Left hindlimb (tissue), 1 donor: ENCODE measurements at places on chromosomes 12 and 14.

DNA sequence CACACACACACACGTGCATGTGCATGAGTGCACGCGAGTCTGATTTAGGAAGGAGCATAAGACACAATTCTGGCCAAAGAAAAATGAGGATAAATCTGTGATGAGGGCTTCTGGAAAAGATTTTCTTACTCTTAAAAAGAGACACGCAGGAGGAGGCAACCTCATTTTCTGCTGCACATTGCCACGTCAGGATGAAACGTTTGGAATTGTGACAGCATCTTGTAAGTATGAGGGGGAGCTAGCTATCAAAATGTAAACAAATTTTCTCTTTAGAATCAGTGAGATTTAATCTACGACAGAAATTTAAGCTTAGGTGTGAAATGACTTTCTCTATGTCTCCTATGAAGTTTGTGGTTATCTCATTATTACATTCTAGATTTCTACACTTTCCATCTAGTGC lies 31.1 kb upstream of the NUBPL start:
- DNase-seq: no peak

DNA sequence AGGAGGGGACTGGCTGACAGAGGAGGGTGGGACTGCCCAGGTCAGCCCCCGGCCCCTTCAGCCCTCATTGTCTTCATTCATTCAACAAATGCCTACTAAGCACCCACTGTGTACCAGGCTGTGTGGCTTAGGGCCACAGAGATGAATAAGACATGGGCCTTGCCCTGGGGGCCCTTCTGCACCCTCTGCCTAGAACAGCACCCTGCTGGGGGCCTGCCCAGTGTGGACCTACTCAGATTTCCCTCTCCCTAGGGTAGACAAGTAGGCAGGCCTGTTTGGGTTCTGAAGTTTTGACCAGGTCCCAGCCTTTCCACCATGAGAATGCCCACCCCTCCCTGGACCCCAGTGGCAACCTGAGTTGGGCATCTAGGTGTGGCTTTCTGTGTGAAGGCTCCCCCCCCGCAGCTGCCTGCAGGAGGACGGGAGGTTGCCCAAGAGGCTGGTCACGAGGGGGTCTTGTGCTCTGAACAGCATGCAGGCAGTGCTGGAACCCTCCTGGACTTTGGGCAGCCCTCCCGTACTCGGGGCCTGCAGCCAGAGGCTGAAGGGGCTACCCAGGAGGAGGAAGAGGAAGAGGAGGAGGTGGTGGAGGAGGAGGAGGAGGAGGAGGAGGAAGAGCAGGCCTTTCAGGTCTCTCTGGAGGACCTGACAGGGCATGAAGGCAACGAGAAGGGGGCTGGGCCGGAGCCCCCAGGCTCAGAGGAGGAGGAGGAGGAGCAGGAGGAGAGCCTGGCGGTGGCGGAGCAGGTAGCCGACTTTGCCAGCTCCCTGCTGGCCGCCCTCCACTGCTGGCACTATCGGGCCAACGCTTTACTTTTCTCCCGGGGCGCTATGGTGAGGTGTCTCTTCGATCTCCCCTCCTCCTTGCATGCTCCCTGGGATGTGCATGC lies 33.4 kb downstream of the PLEKHG3 start:
- DNase-seq: no peak

- DNase-seq: peak; percentile 41
Measured at GRCh38 chr12:120402217-120402616, 33.3 kb upstream of the MSI1 start.

- DNase-seq: no peak
Measured at GRCh38 chr14:78725086-78725485, 554.9 kb downstream of the NRXN3 start.

DNA sequence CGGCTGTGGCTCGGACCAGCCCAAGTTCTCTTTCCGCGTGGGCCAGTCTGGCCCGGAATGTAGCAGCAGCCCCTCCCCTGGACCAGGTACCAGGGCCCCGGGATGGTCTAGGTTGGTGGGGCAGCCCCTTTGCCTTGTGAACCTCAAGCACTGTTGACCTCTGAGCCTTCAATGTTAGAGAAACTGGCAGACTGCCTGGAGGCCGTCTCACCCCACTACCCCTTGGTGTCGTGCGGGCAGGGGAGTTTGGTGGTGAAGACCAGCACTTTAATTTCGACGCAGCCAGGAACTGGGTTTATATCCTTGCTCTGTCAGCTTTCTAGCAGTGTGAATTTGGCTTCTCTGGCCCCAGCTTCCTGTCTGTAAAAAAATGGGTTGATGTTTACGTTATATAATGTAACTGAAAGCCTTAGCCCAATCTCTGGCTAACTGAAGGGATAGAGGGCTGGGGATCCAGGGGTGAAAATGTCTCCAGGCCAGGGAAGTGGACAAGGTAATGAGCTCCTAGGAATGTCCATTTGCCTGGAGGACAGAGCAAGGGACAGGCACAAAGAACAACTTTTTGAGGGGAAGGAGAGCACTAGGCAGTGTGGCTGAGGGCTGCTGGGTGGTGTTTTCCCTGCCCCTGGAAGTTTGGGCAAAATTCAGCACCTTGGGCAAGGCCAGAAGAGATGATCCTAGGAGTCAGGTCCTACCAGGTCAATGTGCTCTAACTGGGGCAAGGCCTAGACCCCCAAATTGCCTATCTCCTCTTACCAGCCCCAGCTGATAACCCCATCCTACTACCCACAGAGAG lies 11.4 kb downstream of the MCRS1 start:
- no peak for DNase-seq

DNA sequence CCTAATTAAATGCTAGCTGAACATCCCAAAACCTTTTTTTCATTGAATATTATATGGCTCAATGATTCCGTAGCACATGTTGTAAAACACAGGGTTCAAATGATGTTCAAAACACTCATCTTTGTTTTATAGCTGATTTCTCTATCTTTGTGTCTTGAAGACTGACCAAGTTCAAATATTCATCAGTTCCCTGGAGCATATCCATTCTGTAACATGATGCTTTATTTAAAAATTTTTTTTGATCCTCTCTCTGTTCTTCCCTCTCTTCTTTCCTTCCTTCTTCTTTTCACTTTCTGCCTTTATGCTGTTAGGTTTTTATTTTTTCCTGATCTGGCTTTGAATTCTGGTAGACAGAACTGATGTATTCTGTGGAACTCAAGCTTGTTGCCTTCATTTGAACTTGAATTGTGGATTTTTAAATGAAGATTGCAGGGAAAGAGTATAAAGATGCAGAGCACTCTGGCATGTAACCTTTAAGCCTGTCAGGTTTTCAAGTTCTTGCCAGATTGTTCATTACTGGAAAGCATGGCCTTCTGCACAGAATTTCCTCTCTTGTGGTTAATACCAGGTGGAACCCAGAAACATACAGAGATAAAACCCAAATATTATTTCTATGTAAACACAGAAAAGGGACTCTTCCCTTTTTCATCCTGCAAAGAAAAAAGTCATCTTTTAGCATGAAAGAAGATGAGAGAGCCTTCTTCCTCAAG lies 39.5 kb downstream of the PROX2 start:
- no peak for DNase-seq

DNA sequence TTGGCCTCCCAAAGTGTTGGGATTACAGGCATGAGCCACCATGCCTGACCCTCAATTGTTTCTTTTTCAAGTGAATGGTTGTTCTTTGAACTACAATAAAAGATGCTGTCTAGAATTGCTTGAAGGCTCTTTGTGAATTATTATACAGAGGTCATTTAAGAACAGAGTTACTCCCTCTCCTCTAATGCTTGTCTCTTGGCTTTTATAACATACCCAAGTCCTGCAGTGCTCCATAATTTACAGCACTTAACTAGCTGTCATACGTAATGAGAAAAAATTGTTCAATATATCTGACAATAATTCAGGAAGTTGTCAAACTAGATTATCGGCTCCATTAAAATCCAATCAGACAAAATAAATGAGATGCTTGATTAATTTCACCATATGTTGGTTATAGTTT lies 823.0 kb upstream of the ATXN7L3B start:
- no peak for DNase-seq

- peak; percentile 18 for DNase-seq
Measured at GRCh38 chr14:104118006-104118844, 20.2 kb upstream of the KIF26A start.

GRCh38 chr14:64806202-64806861 lies 73.4 kb downstream of the SPTB start:
- no peak for DNase-seq

GRCh38 chr12:91224401-91224800 lies 41.8 kb upstream of the DCN start:
- DNase-seq: no peak

GRCh38 chr12:58009405-58010195 lies 68.2 kb downstream of the ATP23 start:
- DNase-seq: no peak

DNA sequence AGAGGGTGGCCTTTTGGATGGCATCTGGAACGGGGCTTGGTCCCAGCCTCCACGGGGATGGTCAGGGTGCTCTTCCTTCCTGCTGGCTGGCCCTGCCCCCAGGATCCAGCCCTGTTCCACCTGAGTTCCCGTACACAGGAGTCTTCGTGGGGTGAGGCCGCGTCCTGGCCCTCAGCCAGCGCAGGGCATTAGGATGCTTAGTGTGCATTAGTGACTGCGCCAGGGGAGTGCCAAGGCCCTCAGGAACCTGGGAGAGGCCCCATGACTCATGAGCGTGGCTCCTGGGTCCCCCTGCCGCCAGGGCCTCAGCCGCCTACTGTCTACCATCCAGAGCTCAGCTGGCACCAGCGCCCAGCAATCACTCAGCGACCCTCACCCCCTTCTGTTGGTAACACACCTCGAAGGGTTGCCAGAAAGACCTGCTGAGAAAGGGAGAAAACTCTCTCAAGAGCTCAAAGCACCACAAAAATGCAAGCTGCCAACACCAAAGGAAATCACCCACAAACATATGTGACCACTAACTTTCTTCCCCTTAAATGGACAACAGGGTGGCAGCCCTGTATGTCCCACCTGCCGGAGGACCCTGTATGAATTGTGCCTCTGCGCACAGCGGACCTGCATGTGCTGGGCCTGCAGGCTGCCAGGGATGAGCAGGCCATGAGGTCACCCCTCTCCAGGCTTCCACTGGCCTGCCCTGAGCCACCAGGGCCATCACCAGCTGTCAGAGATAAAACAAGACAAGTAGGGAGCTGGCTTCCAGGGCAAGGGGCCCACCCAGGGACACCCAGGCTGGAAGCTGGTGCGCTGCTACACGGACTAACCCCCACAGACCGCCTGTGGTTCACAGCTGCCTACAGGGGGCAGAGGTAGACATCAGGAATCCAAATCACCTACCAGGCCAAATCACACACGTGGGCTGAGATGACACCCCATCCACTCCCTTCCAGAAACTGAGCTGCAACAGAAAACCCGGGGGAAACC lies 28.7 kb downstream of the CCDC85C start:
- no peak for DNase-seq

- DNase-seq: no peak
Measured at GRCh38 chr12:26455936-26456574, 260.7 kb downstream of the SSPN start.

DNA sequence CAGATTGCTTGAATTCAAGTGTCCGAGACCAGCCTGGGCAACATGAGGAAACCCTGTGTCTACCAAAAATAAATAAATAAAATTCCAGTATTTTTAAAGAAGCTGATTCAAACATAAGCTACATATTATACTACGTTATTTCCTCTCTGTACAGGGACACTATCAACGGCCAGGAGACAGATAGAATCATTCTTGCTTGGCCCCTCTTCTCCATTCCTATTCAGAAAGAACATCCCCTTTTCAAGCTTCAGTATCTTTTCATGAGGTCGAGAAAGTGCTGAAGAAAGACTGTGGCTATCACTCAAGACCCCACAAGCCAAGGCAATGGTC lies 314 bp upstream of the DHRS7 start:
- no peak for DNase-seq

- DNase-seq: no peak
Measured at GRCh38 chr12:53056296-53056695, 6.4 kb downstream of the TNS2 start.

GRCh38 chr12:102479099-102479885 lies 1.1 kb downstream of the IGF1 start:
- DNase-seq: peak; percentile 48

GRCh38 chr12:93599192-93599591 lies 26.7 kb downstream of the SOCS2 start:
- no peak for DNase-seq

- no peak for DNase-seq
Measured at GRCh38 chr14:55571125-55571889, 8.7 kb upstream of the KTN1 start.

DNA sequence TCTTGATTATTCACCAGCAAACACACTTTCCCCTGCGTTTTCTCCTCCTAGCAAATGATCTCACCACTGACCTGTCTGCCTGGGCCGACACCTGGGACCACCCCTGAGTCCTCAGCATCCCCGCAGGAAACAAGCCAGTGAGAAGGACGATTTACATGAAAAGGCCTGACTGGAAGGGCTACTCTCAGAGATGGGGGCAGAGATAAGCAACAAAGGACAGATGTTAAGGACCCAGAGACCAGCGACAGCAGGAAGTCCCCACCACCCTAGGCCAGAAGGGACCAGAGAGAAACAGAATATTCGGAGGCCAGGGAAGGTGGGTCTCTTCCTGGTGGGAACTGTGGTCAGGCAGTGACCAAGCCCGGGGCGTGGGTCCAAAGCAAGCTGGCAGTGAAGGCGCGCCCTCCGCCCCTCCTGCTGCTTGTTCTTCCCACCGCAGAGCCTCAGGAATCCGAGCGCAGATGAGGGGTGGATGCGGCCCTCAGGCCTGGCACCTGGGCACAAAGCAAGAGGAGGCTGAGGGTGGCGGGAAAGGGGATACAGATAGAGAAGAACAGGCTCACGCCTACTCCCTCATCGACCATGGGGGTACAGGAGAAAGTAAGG lies 55.8 kb downstream of the STX2 start:
- DNase-seq: no peak

- no peak for DNase-seq
Measured at GRCh38 chr14:66483322-66483721, 2.8 kb upstream of the CCDC196 start.

DNA sequence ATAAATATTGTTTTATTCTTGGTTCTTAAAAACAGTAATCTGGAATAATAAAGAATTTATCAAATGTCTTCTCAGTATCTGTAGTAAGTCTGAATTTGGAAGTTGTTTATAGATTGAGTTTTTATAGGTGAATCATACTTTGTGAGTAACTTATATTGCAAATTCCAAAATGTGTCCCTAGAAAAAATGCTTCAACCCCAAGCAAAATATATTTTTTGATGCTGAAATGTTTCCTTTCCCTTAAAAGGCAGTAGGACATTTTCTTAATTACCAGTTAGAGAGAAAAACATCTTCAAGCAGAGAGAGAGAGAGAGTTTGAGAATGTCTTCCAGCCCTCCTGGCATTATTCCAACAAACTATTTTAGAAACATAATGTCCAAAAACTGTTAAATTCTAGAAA lies 37.9 kb downstream of the PELI2 start:
- no peak for DNase-seq

DNA sequence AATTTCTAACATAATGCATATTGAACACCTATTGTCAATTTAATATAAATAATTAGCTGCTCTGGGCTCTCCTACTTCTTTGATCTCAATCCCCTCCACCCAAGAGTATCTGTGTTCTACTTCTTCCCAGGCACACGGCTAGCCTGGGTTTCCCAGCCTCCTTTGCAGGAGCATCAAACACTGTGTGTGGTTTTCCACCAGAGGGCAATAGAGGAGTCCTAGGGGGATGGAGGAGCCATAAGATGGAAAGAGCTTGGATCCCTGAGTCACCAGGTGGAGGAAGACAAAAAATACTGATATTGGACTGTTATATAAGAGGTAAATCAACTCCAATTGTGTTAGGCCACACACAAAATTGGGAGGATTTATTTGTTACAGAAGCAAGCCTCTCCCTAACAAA lies 333.7 kb downstream of the GLT1D1 start:
- DNase-seq: no peak

GRCh38 chr14:94932589-94932988 lies 162.7 kb upstream of the GSC start:
- no peak for DNase-seq
